Cortex of kidney (tissue), 1 donor: ENCODE measurements at places on chromosomes 1 and 21.

- DNase-seq, result no peak
These were observed 17.4 kb upstream of the CD1D start for GRCh38 chr1:158163000-158163947.

DNA sequence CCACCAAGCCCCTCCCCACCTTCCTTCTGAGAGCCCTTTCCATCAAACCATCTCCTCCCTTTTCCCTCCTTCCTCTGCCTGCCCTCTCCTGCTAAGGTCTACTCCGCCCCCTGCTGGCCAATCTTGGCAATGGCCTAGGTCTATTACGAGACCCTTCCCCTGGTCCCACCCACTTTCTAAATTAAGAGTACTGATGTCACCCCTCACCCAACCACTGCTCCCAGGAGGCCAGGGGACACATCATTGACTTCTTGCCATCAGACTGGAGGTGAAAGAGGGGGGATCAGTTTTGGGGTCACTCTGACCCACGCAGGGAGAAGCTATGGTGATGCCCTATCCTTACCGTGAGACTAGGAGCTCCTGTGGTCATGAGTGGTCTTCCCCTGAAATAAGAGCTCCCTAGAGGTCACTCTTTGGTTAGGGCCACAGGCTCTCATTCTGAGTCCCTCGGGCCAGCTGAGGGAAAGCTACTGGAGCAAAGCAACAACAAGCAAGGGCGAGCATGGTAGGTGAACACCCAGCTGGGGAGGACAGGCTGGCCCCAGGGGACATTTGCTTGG lies 34.6 kb upstream of the S100A7 start:
- DNase-seq, result no peak

DNA sequence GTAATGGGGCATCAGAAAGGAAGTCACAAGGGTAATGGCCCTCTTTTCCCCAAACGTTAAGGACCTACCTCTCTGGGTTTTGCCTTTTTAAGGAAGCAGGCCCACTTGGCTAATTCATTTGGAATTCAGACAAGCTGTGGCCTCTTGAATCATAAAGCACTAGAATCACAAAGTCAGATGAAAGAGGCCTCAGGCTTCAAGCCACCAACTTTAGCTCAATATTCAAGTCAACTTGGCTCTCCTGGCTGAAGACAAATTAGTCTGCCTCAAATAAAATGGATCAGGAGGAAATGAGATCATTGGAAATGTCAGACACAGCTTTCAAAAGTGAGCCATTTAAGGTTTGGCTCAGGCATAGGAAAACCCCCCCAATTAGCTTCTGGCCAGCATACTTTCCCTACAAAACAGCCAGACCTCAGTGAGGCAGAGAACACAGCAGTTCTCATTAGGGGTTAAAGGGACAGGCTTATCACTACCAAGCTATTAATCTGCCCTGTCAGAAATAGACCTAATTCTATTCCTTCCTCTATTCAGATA lies 34.3 kb downstream of the SLC35D1 start:
- no peak for DNase-seq

- DNase-seq, result no peak
These were observed 13.1 kb upstream of the KYAT3 start for GRCh38 chr1:89005286-89006151.

GRCh38 chr1:147083919-147084272 lies 88.4 kb downstream of the PRKAB2 start:
- DNase-seq, result no peak
